ENCODE measurements at places on chromosomes 1 and 21.

DNA sequence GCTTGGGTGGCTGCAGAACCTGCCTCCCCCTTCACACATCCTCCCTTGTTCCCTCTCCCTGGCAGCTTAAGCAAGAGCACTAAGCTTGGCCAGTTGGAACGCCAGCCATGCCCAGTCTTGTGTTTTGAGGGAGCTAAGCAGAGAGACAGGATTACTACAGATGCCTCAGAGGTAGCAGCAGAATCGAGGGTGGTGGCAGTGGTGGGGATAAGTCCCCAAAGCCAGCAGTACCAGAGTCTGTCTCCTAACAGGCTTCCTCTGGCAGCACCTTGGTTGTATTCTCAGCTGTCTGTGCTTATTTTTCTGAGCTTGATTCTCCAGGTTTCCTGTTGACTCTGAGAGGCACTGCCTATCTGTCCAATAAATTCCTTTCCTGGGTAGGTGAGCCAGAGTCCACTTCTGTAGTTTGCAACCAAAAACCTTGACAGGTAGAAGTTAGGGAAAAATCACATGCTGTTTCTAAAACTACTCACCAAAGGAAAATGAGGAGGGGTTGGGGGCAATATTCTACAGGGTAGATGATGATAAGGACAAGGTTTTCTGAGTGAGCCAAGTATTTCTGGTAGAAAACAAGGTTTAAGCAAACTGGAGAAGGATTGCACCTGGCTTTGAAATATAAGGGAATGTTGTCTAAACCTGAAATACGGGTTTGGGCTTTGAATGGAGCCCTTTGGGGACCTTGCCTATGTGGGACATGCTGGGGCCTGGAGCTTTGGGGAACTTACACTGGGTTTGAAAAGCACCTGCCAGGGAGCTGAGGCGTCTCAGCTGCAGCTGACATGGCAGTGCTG is 100.8 kb downstream of the PBX1 start:
- no peak for DNase-seq

- no peak for DNase-seq
Measured at GRCh38 chr1:9691691-9692090, 40.2 kb downstream of the PIK3CD start.

DNA sequence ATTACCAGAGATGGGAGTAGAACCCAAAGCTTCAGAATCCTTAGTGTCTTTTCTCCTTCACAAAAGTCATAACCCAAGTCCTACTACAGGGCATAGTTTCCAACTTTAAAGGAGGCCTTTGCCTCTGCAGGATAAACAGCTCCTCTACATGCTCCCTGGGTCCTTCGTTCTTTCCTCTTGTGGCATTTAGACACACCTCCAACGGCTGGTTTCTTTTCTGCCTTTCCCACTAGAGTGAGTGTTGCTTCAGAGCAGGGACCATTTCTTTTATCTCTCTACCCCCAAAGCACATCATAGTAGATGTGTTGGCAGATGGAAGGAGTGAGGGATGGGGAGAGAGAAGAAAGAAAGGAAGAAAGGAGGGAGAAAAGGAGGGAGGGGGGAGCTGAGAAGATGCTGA is 144.7 kb upstream of the SPATA6 start:
- DNase-seq, result no peak

DNA sequence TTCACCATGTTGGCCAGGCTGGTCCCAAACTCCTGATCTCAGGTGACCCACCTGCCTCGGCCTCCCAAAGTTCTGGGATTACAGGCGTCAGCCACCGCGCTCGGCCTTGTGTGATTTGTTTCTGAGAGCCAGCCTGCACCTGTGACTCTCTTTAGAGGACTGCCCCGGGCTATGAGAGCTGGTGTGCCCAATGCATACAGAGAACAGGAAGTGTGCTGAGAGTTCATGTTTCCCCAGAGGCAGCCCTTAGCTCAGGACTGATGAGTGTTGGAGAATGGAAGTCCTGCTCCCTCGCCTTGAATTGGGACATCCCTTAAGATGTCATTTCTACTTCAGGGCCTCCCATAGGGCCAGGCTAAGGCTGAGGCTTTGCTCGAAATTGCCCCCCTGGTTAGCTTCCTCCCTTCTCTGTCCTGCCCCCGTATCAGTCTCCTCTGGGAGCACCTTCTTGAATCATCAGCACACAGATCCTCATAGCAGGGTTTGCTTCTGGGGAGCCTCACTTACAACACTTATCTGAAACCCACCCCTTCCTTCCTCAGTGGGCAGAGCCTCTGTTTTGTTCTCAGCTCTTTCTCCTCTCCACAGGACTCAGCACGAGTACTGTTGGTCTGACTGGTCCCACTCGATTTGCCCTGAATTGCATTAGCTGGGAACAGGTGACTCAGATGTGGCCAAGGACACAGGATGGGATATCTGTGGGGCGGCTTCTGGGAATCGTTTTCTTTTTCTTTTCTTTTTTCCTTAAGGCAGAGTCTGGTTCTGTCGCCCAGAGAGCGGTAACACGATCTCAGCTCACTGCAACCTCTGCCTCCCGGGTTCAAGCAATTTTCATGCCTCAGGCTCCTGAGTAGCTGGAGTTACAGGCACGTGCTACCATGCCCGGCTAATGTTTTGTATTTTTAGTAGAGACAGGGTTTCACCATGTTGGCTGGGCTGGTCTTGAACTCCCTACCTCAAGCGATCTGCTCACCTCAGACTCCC is 80.1 kb downstream of the UBIAD1 start:
- no peak for DNase-seq

GRCh38 chr1:91026777-91027176 is 4.9 kb upstream of the ZNF644 start:
- DNase-seq, result no peak

DNA sequence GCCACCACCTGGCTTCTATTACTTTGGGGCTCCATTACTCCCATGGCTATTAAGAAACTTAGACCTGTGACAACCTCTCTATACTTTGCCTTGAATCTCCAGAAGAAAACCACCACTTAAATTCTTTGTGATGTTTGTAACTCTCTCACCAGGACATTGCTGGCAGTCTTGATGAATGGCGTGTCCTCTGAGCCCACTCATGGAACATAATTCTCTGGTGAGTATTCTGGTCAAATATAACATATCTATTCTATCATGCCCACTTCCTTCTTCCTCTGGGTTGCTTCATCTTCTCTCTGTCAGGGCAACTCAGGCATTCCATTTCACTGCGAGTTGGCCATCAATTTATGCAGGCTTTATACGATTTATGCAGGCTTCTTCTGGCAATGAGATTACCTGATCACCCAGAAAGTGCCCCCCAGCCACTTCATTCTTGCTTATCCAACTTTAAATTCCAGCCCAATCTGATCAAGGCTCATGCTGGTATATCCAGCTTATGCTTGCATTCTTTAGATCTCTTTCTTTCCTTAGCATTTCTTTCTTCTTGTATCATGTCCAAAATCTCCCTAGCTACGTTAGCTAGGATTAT is 112.0 kb upstream of the CHRM3 start:
- DNase-seq, result no peak

- DNase-seq, result no peak
Measured at GRCh38 chr21:26332867-26333266, 162.3 kb upstream of the APP start.

DNA sequence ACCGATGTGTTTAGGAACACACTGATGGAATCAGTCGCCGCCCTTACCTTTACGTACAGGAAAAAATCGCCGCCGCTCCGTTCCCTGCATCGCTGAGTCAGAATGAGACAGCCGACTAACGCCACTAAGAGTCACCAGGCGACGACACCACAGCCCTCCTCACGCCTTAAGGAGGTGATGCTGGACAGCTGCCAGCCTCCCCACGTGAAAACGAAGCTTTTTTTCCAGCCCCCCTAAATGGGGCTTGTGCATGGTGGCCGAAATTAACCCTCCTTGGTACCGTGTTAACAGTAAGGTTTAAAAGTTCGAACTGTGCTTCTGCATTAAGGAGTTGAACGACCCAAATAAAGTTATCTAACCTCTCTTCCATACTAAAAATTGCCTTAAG is 511 bp downstream of the DNTTIP2 start:
- no peak for DNase-seq

DNA sequence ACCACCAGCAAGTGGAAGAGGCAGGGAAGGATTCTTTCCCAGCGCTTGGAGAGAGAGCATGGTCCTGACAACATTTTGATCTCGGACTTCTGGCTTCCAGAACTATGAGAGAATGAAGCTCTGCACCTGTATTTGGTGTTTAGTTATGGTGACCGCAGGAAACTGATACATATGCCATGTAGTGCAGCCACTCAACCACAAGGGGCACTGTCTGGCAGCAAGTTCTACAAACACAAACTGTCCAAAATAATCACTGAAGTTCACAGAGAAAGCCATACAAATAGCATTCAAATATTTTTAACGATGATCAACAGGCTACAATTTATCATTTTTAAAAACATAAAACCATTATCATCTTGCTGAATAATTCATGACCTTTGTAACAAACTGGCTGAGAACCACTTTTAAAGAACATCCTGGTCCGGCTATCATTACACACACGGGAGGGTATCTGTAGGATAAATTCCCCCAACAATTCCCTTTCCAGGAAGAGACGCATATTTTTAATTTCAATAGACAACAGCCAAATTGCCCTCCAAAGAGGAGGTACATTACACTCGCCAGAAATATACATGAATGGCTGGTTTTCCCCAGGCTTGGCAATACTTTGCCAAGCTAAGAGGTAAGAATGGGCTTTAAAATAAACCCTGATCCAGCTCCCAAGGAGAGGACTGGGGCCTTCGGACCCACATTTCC is 9.2 kb upstream of the CBR3 start:
- DNase-seq, result no peak

DNA sequence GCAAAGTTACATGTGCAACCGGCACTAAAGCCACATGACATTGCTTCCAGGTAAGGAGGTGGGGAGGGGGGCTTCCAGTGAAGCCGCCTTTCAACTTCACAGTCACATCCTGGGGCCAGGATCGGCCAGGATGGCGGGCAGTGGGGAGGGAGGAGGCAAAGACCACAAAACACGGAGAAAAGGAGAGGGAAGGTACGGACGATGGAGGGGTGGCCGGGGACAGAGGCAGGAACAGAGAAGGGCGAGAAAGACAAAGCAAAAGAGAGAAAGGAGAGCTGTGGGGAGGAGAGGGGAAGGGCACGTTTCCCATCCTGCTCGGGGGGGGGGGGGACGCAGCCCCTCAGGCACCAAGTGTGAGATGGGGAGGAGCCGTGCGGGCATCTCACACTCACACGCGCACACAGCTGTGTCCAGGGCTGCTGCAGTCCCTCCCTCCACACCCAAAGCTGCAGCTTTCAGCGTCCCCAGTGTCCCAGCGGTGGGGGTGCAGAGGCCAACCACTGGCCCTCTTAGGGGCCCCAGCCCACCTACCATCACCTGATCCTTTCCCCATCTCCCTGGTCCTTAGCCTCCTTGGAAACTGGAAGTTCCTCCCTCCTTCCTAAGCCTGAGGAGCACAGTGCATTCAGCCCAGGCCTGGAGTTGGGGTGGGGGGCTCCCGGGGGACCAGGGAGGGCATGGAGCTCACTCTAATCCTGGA is 2.4 kb downstream of the SH2D5 start:
- DNase-seq, result no peak

- DNase-seq, result no peak
Measured at GRCh38 chr1:151838222-151839081, 1.2 kb downstream of the C2CD4D start.

DNA sequence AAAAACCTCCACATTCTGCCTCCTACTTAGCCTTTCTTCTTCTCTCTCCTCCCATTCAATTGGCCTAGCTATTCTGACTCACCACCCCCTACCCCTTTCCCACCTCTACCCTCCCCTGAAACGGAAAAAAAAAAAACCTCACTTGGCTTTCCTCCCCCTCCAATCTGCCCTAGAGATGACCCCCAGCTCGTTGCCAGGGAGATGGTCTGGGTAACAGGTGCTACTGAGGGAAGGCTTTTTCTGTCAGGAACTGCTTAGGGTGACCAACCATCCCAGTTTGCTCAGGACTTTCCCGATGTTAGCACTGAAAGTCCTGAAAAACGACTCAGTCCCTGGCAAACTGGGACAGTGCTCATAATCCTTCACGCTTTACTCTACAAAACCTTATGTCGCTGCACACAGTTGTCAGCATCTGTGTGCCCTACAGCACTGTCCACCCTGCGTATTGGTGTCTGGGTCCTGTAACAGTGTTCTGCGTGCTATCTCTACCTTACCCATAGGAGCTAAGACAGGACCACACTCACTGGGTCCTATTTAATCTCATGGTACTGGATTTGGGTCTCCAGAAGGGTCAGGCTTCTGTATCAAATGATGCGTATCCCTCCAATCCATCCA is 7.7 kb upstream of the CADM3 start:
- DNase-seq, result peak; percentile 47

- DNase-seq, result no peak
Measured at GRCh38 chr1:242534753-242535152, 10.3 kb upstream of the PLD5 start.

DNA sequence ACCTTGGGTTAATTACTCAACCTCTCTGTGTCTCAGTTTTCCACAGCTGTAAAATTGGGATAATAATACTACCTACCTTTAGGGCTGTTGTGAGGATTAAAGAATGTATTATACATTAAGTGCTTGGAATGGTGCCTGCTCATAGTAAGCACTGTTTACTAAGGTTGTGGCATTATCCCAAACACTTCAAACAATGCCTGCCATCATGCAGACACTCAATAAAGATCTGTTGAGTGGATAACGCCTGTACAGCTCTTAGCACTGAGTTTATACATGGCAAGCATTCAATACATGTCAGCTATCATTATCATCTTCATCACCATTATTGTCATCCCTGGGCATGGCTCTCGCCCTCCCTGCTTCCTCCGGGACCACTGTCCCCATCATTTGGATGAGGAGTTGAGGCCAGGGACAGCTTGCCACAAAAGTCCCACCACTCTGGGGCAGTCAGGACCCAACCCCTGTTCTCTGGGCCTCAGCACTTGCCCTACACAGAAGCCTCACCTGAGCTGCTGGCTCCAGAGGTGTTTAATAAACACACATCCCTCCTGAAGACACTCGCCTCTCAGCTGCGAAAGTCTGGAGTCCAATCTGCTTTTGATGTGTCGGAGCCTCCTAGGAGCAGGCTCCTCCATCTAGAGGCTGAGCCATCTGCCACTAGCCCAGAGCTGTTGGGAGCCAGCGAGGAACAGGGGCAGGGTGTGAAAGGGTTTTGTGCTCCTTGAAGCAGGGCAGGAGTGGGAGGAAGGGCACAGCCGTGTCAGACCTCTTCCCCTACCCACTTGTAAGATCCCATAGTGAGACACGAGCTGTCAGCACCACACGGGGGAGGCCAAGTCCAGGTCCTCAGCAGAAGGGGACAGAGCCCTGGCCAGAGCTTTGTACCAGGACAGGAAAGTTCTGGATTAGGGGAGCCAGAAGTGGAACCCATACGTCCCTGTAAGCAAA is 80.9 kb upstream of the ZC3H12A start:
- DNase-seq, result peak; percentile 88

DNA sequence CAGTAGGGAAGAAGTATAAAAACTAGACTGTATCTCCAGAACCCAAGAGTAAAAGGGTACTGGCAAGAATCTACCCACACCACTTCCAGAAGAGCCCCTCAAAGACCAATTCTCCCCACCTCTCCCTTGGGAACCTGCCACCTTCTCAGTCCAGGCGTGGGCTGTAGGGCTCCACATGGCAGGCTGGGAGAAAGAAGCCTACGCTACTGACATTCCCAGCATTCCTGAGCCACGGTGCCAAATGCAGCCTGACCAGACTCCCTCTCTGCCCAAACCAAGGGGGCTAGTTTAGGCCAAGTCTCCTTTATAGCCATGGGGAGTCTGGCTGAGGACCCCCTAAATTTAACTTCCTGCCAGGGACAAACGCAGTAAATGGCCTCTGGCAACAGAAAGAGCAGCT is 2.0 kb downstream of the UBE2Q1 start:
- DNase-seq, result no peak

GRCh38 chr21:35025206-35026152 is 23.6 kb downstream of the RUNX1 start:
- no peak for DNase-seq

Data from NCI-H524 (cell line).